Umbilical cord (tissue), 2 donors: ENCODE measurements at places on chromosomes 2 and 18.

DNA sequence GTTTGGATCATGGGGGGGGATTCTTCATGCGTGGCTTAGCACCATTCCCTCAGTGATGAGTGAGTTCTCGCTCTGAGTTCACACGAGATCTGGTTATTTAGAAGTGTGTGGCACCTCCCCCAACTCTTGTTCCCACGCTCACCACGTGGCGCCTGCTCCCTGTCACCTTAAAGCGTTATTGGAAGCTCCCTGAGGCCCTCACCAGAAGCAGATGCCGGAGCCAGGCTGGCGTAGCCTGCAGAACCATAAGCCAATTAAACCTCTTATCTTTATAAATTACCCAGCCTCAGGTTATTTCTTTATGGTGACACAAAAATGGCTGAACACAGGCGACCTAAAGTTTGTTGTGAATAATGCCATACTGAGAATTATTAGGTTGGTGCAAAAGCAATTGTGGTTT, 10.5 kb upstream of the MTCL1 start:
- DNase-seq: no peak

- no peak for DNase-seq
Measured at GRCh38 chr2:131046918-131047652, 46.2 kb downstream of the FAM168B start.

DNA sequence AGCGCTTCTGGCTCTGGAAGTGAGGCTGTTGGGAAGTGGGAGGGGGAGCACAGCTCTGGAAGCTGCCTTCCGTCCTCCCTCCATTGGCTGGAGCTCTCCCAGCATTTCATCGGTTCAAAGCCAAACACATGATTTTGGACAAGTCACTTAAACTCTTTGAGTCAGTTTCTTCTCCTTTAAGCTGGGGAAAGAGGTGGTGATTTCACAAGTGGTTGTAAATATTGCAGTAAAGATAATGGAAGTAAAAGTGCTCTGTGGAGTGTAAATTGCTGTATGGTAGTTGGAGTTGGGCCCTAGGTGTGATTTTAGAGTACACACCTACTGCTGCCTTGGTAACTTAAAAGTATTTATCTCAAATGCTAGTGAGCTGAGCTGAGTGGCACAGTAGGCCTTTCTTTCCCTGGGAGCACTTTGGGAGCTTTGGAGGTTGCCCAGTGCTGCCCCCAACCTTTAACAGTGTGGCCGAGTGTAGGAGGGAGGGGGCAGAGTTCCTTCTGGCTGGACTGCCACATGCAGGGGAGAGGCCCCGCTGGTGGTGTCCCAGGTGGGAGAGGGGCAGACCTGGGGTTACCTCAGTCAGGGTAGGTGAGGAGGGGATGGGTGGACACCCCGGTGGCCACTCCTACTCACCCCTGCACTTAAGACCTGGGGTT, 54.7 kb downstream of the ASAP2 start:
- DNase-seq: peak; percentile 83

- no peak for DNase-seq
Measured at GRCh38 chr2:88429929-88430328, 22.6 kb downstream of the FOXI3 start.

GRCh38 chr2:40230707-40231432, 221.0 kb downstream of the SLC8A1 start:
- no peak for DNase-seq

- no peak for DNase-seq
Measured at GRCh38 chr18:79632765-79633164, 46.8 kb upstream of the CTDP1 start.

- DNase-seq: no peak
Measured at GRCh38 chr2:101408925-101409324, 21.6 kb upstream of the CREG2 start.

- DNase-seq: peak; percentile 82
Measured at GRCh38 chr2:81648370-81648769, 1343.8 kb upstream of the LRRTM1 start.

DNA sequence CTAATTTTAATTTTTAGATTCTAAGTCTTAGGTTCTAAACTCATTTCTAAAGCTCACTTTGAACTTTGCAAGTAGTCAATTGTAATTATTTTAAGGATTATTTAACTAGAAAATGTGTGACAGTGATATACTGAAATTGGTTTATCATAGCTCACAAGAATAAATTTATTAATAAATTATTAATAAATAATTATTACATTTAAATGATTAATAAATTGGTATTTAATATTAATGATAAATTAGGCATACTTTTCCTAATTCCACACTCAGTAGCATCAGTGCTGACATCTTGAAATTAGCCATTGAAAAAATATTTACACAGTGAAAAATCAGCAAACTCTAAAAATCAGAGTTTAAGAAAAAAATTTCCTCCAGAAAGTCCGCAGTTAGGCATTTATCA, 433.7 kb downstream of the FIGN start:
- no peak for DNase-seq

DNA sequence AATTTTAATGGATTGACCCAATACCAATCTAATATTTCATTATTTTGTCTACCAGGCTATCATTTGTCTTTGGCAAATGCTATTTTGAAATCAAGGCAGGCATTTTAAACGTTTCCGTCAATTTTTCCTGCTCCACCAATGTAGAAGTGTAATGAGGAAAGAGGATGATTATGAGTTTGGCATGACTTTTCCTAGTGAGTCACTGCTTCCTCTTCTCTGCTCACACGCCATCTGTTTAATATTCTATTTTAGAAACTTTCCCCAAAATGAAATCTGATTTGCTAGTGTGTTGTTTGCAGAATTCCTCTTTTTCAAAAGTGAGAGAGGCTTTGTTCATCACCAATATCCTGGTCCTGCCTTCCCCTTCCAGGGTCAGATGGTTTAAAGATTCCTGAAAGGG, 42.5 kb upstream of the PID1 start:
- no peak for DNase-seq

DNA sequence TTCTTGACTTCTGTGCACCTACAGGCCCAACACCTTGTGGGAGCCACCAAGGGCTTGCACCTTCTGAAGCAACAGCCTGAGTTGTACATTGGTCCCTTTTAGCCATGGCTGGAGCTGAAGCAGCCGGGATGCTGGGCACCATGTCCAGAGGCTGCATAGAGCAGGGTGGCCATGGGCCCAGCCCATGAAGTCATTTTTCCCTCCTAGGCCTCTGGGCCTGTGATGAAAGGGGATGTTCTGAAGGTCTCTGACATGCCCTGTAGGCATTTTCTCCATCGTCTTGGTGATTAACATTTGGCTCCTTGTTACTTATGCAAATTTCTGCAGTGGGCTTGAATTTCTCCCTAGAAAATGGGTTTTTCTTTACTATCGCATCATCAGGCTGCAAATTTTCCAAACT, 83.1 kb upstream of the ACVR1 start:
- DNase-seq: no peak

DNA sequence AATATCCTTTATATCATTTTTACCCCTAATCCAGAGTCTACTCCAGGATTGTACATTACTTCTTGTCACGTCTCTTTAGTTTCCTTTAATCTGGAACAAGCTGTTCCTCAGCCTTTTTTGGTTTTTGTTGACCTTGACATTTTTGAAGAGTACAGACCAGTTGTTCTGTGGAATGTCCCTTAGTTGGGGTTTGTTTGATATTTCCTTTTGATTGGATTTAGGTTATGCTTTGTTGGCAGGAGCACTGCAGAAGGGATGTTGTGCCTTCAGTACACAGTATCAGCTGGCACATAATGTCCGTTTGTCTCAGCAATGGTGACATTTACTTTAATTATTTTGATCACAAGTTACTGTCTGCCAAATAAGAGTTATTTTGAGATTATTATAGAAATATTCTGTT, 160.6 kb downstream of the MEIS1 start:
- no peak for DNase-seq

GRCh38 chr2:224242561-224242960, 159.3 kb downstream of the FAM124B start:
- DNase-seq: no peak

GRCh38 chr2:69483696-69484095, 46.5 kb upstream of the NFU1 start:
- DNase-seq: no peak

DNA sequence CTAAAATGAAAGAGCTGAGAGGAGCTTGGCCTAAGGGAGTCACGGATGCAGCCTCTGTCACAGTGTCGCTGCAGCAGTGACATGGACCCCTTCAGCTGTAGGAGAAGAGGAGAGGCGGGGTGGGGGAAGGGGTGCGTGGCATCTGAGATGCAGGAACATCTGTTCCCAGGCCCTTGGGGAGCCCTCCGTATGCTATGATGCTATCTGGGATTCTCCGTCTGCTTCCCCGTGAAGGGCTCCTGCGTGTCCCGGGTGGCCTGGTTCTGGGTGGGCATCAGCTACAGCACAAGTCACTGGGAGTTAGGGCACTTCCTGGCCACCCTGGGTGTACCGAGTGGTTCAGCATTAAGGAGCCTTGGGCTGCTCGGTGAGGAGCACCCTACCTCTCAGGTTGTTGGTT, 35.6 kb upstream of the B3GNT7 start:
- DNase-seq: no peak

DNA sequence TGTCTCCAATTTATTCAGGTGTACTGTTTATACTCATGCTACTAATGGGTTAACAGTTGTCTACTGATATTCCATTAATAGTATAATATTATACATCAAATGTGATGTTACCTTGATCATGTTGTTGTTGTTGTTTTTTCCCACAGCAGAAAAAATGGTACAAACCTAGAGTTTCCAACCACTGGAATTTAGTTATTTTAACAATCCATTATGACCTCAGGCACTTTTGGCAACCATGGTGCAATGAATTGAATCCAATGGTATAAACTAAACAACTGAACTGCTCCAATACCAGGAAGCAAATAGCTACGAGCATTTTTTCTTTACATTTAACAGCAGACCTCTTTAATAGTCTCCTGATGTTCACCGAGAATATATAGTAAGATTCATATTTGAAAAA, 31.0 kb upstream of the C2orf66 start:
- no peak for DNase-seq

DNA sequence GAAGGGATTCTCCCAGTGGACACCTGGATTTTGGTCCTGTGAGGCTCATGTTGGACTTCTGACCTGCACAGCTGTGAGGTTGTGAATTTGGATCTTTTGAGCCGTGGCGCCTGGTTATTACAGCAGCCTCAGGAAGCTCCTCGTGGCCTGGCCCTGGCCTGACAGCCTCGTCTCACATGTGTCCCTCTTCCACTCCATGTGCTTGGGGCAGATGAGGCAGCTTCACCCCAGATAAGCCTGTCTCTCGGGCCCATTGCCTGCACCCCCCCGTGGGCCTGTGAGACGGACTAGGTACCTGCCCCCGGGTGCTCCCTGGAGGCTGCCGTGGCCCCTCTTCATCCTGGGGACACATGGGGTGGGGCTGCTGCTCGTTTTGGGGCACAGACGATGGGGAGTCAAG, 51.2 kb downstream of the CTDP1 start:
- DNase-seq: no peak

GRCh38 chr2:235278771-235279355, 215.0 kb upstream of the AGAP1 start:
- DNase-seq: no peak

- no peak for DNase-seq
Measured at GRCh38 chr2:186612555-186613440, 22.9 kb downstream of the ITGAV start.

GRCh38 chr2:65056215-65057053, at the start of gene CEP68:
TSS of gene CEP68 (plus strand) at chr2:65056416. CDS start at chr2:65069445, 13,029 bp downstream.
- peak; percentile 99 for DNase-seq

GRCh38 chr2:10787176-10787968, 25.2 kb downstream of the PDIA6 start:
- no peak for DNase-seq

- no peak for DNase-seq
Measured at GRCh38 chr2:105385731-105386540, 12.9 kb downstream of the FHL2 start.

- DNase-seq: no peak
Measured at GRCh38 chr2:105379741-105380186, 19.1 kb downstream of the FHL2 start.

DNA sequence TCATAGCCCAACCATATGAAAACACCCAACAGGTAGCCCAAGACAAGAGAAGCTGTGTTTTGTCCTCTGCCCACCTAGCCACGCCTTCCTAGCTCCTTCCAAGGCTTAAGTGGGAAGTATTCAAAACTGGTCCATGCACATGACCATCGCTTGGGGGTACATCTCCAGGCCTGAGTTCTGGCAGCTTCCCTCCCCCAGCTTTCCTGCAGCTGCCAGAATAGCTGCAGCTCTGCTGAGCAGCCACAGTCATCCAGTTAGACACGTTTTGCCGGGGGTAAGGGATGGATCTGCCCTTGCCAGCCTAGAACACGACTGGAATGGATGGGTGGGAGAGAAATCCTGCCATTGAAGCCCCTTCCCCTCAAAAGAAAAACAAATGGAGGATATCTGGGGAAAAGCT, 166.8 kb downstream of the NRP2 start:
- DNase-seq: peak; percentile 48

DNA sequence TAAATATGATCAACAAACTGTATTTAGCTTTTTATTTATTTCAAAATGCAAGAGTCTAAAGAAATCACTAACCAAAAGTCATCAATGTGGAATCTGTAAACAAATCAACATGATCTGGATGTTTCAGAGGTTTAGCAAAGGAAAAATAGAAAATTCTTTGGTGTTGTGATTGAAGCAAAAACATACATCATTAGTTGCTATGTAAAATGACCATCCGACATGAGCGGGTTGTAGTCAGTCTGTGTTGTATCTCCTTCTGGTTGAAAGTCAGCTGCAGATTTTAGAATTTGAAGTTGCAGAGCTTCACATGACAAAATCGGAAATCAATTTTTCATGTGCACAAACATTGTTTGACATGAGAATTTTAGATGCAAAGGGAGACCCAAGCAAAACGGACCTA, 63.2 kb downstream of the IRS1 start:
- DNase-seq: no peak

DNA sequence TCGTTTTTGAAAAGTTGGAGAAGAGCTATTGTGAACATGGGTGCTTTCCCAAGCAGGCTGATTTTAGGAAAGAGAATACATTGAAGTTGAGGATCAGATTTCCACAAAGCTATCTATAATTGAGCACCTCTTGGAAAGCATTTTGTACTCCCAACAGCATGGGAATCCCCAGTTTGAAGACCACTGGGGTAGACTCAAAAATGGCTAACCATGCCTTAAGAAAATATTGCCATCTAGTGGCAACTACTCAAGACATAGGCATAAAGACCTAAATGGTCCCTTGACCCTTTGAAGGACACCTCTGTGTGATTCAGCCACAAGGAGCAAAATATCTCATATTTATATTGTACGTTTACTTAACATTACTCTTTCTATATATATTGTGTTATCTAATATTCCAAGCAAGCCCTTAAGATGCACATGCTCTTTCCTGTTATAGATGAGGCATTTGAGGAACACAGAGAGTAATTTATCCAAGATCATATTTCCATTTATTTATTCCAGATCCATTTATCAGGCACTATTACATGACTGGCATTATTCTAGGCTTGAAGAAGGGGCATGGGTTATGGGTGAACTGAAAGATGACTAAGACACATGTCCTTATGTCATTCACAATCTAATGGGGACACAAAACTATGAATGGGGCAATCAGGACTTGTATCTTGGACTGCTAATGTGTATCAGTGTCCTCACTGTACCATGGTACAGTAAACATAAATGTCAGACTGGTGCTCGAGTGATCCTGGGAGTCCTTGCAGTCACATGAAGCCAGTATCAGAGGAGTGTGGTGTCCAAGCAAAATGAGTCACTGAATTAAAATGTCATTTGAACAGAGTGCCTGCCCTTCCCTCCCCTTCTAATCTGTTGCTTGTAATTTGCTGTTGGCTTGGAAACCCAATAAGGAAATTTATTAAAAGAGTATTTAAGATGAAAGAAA, 121.0 kb upstream of the XPO1 start:
- peak; percentile 18 for DNase-seq

GRCh38 chr2:47301277-47301618, 101.7 kb upstream of the MSH2 start:
- no peak for DNase-seq
